Right ventricle myocardium inferior (tissue), 1 donor: ENCODE measurements at places on chromosomes 7 and 10. TPM values are rescaled to one million over a fixed set of nuclear protein-coding genes. Genes with fewer than 3 reads are reported as not detected.

DNA sequence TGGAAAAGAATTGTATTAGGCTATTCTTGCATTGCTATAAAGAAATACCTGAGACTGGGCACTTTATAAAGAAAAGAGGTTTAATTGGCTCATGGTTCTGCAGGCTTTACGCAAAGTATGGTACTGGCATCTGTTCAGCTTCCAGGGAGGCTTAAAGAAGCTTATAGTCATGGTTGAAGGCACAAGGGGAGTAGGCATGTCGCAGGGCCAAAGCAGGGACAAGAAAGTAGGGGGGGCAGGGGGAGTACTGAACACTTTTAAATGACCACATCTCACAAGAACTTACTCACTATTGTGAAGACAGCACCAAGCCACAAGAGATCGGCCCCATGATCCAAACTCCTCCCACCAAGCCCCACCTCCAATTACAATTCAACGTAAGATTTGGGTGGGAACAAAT is 152.5 kb upstream of the PHF14 start:
- no peak for DNase-seq

DNA sequence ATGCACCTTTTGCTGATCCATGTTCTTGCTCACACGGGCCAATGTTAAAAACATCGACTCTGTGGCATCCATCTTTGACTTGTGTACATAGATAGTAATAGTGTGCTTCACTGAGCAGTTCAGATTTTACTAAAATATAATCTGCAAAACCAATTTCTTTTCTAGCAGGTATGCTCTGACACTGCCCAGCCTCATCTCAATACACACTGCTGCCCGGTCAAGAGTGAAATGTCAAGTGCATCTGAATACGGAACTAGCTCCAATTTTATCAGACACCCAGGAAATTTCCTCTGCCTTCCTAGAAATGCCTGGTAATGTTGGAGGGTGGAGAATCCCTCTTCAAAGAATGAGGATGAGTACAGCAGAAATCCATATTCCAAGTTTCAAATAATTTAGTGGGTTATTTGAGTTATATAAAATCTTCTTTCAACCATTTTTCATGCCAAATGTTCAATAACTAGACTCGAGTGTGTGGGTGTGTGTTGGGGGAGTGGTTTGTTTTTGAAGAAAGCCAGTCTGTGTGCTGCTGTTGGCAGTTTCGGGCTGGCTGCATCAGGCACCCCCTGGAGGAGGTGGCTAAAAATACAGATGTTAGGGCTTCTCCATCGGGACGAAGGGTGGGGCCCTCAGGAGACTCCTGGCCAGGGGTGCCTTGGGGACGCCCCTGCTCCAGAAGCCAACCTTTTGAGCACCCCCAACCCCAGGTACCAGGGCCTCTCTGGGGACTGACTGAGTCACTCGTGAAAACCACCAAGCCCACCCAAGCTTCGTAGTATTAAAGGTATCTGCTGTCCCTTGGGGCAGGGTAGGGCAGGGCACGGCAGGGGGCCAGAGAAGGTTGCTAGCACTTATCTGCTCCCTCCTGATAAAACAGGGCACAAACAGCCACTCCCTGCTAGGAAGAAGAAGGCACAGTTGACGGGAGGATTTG is 15.4 kb downstream of the CTBP2 start:
- no peak for DNase-seq

- no peak for DNase-seq
Measured at GRCh38 chr7:142355328-142355727, 97.5 kb upstream of the PRSS58 start.

DNA sequence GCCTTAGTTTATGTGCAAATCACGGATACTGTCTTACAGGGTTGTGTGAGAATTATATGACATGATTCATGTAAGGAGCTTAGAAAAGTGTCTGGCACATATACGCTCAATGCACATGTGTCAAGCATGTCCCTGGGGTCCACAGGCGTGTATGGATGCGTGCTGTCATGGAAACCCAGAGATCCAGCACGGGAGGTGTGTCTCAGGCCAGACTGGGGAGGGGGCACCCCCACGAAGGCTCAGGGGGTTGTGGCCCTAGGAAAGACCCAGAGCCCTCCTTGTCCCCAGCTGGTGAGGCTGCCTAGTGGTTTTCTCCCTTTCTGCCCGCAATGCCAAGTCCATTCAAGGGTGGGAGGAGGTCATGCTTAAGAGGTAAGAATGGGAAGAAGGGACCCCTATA is 9.1 kb downstream of the BTBD16 start:
- no peak for DNase-seq

GRCh38 chr10:103232131-103232673 is 13.5 kb upstream of the RPEL1 start:
- DNase-seq = no peak

GRCh38 chr7:15620491-15621185 is 58.8 kb upstream of the AGMO start:
- no peak for DNase-seq

DNA sequence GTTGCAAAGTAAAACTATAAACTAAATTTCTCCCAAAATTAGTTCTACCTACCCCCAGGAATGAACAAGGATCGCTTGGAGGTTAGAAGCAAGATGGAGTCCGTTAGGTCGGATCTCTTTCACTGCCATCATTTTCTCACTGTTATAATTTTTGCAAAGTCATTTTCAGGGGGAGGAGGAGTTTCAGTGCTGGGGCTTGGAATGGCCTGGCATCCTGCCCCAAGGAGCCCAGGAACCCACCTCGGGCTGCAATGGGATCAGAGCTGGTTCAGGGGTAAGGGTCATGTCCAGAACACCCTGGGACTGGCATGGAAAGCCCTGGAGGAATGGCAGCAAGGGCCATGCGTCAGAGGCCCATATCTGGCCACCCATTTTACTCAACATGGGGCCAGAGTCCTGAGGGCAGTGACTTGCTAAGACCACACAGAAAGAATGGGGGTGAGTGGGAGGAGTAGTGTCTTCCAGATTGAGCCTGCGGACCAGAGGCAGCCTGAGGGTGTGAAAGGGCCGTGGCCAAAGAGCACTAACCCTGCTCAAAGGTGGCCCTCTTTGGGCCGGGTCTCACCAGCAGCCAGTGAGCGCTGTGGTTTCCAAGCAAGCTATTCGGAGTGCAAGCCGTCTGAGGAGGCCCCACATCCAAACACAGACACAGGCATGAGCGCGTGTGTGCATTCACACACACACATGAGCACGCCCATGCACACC is 31.8 kb downstream of the GPRIN2 start:
- DNase-seq = peak; percentile 76

DNA sequence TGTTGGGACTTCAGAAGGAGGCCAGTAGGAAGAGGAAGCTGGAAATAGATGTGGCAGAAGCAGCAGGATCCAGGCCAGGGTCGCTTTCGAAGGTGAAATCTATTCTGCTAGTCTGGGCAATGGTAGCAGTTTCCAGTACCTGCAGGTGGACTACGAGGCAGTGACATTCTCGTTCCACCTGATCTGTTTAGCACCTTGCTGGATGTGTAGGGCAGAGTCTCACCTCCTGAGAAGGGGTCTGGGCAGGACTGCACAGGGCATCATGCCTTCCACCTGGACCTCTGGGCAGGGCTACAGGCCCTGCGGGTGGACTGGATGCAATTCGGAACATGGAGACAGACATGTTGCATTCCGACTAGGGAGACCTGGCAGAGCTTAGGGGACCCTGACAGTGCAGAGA is 254.8 kb upstream of the ZNF32 start:
- no peak for DNase-seq

DNA sequence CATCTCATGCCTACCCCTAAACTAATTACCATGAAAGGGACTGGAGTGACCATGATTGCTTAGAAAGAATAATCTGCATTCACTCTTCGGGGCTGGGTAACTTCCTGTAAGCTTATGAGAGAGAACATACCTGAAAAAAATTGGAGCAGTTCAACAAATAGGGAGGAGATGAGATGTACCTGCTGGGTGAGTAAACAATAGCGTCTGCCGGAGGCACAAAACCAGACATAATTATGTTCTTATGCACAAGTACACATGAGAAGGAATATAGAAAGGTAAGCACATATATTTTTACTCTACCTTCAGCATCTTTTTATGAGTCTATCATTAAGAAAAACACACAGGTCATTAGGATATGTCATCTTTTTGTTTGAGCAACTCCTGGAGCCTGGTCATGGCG is 224.6 kb upstream of the FERD3L start:
- no peak for DNase-seq

DNA sequence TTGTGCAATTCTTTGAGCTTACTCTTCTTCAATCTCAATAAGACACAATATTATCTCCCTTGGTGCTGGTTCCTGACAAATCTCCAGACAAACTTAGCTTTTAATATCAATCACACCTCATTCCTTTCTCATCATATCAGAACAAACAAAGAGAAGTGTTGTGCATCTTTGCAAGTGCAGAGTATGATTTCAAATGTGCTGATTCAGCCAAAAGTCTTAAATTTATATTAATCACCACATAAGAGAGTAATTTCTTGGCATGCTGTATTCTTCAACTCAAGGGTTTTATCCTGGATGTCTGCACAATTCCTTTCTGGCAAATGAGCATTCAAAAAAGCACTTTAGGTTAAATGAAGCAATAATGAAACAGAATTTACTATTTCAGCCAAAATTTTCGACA is 877.8 kb downstream of the ANKRD7 start:
- DNase-seq = no peak

- DNase-seq = peak; percentile 57
Measured at GRCh38 chr7:132255898-132256297, 320.4 kb downstream of the PLXNA4 start.

- DNase-seq = peak; percentile 45
Measured at GRCh38 chr10:43236176-43236850, 30.6 kb downstream of the RASGEF1A start.

The GRID2IP gene
- total RNA-seq = not detected

The GNB2 gene
- 120 TPM for total RNA-seq

The MEST gene
- 10.7 TPM for total RNA-seq

The MUC3A gene
- total RNA-seq = 0.51 TPM

The ANXA8 gene
- total RNA-seq = 1.1 TPM

The MOSPD3 gene
- 9.3 TPM for total RNA-seq

The FAM25G gene
- total RNA-seq = not detected

The STAG3 gene
- 0.51 TPM for total RNA-seq
